ENCODE measurements at places on chromosomes 16 and 17. TPM values are rescaled to one million over a fixed set of nuclear protein-coding genes. Genes with fewer than 3 reads are reported as not detected.

DNA sequence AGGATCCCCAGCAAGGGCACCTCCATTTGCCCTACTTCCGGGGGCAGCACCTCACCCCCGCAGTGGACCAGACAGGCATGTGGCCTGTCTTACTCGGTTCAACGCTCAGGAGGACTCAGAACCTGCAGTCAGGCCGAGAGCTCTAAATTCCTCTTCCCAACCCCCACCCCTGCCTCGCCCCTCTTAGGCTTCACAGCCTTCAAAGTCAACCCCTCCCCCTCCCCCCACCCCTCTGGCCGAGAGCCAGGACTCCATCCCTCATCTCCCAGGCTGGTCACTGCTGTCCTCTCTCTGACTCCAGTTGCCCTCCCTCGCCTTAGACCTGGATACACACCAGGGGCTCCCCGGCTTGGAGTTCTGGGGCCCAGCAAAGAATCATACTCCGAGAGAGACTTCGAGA is 8.1 kb upstream of the HS3ST6 start:
- no peak for DNase-seq
- no peak overlapping the region for H3K4me3 ChIP-seq
- peaks cover under 1% of the 10 kb centered on the region for H3K4me1 ChIP-seq
- peaks cover 2% of the 10 kb centered on the region for H3K36me3 ChIP-seq

GRCh38 chr16:311725-312124 is 28.8 kb downstream of the PDIA2 start:
- peaks cover 3% of the 10 kb centered on the region for H3K4me1 ChIP-seq
- no peak for DNase-seq
- no peak overlapping the region for H3K4me3 ChIP-seq
- peak overlapping the region; percentile 61 for H3K27ac ChIP-seq
- H3K36me3 ChIP-seq, result peaks cover 16% of the 10 kb centered on the region
- peaks cover 3% of the 10 kb centered on the region for H3K27me3 ChIP-seq

GRCh38 chr16:3587547-3588110 is 10.4 kb upstream of the NLRC3 start:
- peaks cover 30% of the 10 kb centered on the region for H3K36me3 ChIP-seq
- DNase-seq, result no peak
- no peak overlapping the region for H3K27ac ChIP-seq
- H3K27me3 ChIP-seq, result peaks cover 16% of the 10 kb centered on the region

GRCh38 chr17:5583426-5584382 is 605 bp downstream of the NLRP1 start:
- no peak overlapping the region for H3K27ac ChIP-seq
- H3K4me3 ChIP-seq, result no peak overlapping the region
- H3K36me3 ChIP-seq, result no peaks in the 10 kb centered on the region
- no peak for DNase-seq
- peaks cover 5% of the 10 kb centered on the region for H3K27me3 ChIP-seq

GRCh38 chr17:16507918-16508533 is 16.0 kb upstream of the LRRC75A start:
- H3K4me1 ChIP-seq, result peaks cover 9% of the 10 kb centered on the region
- H3K27ac ChIP-seq, result no peak overlapping the region
- no peak overlapping the region for H3K4me3 ChIP-seq

DNA sequence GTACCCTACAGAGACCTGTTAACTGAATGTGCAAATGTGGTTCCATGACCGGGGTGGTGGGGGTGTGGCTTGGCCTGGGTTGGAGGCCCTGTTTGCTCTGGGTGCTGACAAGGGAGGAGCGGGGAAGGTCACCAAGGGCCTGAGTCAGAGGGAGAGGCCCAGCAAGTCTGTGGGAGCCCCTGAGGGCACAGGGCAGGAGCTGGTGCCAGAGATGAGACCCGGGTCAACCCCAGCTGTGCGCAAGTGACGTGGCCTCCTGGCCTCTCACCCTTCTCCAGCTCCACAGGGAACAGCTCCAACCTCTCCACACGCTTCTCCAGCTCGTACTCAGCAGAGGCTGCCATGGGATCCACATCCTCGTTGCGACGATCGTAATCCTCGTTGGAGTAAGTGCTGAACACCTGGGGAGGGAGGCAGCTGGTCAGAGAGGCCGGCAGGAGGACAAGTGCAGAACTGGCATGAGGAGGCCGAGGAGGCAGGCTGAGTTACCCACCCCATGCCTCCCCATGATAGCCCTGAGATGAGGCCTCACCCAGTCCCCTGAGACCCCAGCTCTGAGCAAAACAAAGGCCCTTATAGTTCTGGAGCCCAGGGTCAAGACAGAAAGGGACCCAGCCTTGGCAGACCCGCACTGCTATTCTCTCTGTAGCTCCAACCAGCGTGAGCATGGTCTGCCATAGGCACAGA is 5.5 kb downstream of the PPP1R9B start:
- peak overlapping the region; percentile 84 for H3K4me3 ChIP-seq
- H3K36me3 ChIP-seq, result peaks cover 45% of the 10 kb centered on the region
- peaks cover 26% of the 10 kb centered on the region for H3K27me3 ChIP-seq
- H3K27ac ChIP-seq, result no peak overlapping the region
- DNase-seq, result no peak
- peaks cover 79% of the 10 kb centered on the region for H3K4me1 ChIP-seq

CAVIN1 gene
- total RNA-seq, result 334 TPM

GRCh38 chr17:72419866-72420774 is 299.3 kb downstream of the SOX9 start:
- H3K4me1 ChIP-seq, result no peaks in the 10 kb centered on the region
- no peak overlapping the region for H3K4me3 ChIP-seq
- no peak for DNase-seq
- peaks cover 4% of the 10 kb centered on the region for H3K27me3 ChIP-seq

- peaks cover 20% of the 10 kb centered on the region for H3K4me1 ChIP-seq
- peak overlapping the region; percentile 74 for H3K27ac ChIP-seq
- H3K27me3 ChIP-seq, result peaks cover 8% of the 10 kb centered on the region
- H3K4me3 ChIP-seq, result no peak overlapping the region
Observed at GRCh38 chr17:78154903-78155811, 9.0 kb downstream of the C17orf99 start.

GRCh38 chr17:79482727-79483521 is 127.9 kb downstream of the RBFOX3 start:
- no peak for DNase-seq
- H3K4me3 ChIP-seq, result no peak overlapping the region
- H3K36me3 ChIP-seq, result peaks cover 7% of the 10 kb centered on the region
- H3K27me3 ChIP-seq, result peaks cover 4% of the 10 kb centered on the region
- no peak overlapping the region for H3K27ac ChIP-seq
- peaks cover 4% of the 10 kb centered on the region for H3K4me1 ChIP-seq

CDR2L gene
- total RNA-seq, result 33.2 TPM

GRCh38 chr17:39325528-39326240 is 75.7 kb downstream of the FBXL20 start:
- H3K27me3 ChIP-seq, result peaks cover 2% of the 10 kb centered on the region
- no peaks in the 10 kb centered on the region for H3K36me3 ChIP-seq
- DNase-seq, result no peak
- H3K4me1 ChIP-seq, result peaks cover 2% of the 10 kb centered on the region

MAF gene
- total RNA-seq, result 31.4 TPM

MYO1C gene
- 117 TPM for total RNA-seq

DNA sequence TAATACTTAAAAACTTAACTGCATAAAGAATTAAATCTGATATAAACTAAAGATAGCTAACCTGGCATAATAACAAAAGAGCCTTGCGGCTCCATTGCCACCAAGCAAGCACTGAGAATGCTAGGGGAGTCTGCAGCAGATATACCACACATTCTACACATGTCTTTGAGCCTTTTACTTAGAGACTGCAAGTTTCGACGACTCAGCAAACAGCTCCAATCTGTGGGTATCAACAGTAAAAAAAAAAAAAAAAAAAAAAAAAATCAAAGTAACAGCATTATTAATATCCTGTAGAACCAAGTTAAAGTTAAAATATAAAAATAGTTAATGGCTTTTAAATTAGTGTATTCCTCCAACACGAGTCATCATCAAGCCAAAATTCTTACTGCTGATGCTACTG is 27.8 kb upstream of the INTS2 start:
- H3K4me3 ChIP-seq, result no peak overlapping the region
- no peak overlapping the region for H3K27ac ChIP-seq

C16orf46 gene
- 0.18 TPM for total RNA-seq

- H3K4me1 ChIP-seq, result no peaks in the 10 kb centered on the region
- H3K27ac ChIP-seq, result no peak overlapping the region
- no peak overlapping the region for H3K4me3 ChIP-seq
- H3K27me3 ChIP-seq, result no peaks in the 10 kb centered on the region
- H3K36me3 ChIP-seq, result no peaks in the 10 kb centered on the region
Observed at GRCh38 chr16:35552763-35553162, 2093.4 kb downstream of the TP53TG3F start.

GRCh38 chr17:28726627-28727491 is 826 bp upstream of the TLCD1 start:
- peak; percentile 98 for DNase-seq
- peak overlapping the region; percentile 93 for H3K4me3 ChIP-seq
- no peak overlapping the region for H3K27ac ChIP-seq
- peaks cover 21% of the 10 kb centered on the region for H3K4me1 ChIP-seq

MPV17L gene
- 0.26 TPM for total RNA-seq

SLC13A5 gene
- 1.3 TPM for total RNA-seq

C17orf75 gene
- 19.0 TPM for total RNA-seq

GRCh38 chr17:49012769-49013255 is 15.6 kb downstream of the IGF2BP1 start:
- peak overlapping the region; percentile 84 for H3K27ac ChIP-seq
- peaks cover 10% of the 10 kb centered on the region for H3K36me3 ChIP-seq
- H3K27me3 ChIP-seq, result peaks cover 15% of the 10 kb centered on the region
- peak overlapping the region; percentile 79 for H3K4me3 ChIP-seq

DNA sequence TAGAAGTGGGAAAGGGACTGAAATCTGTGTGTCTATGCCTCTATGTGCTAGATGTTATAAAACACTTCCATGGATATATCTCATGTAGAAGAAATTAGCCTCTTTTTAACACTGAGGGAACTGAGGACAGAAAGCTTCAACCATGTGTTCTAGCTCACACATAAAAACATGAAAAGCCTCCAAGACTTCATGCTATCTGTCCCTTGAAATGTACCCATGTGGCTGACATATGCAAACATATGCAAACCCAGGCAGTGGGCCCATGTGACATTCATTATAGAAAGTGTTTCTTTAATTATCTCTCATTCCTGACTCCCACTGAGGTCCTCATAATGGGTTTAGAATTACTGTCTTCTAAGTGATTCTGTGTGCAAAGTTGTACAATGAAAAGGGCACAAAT is 134.7 kb upstream of the MAF start:
- H3K4me3 ChIP-seq, result no peak overlapping the region
- H3K27ac ChIP-seq, result no peak overlapping the region
- H3K4me1 ChIP-seq, result no peaks in the 10 kb centered on the region
- no peak for DNase-seq

DNA sequence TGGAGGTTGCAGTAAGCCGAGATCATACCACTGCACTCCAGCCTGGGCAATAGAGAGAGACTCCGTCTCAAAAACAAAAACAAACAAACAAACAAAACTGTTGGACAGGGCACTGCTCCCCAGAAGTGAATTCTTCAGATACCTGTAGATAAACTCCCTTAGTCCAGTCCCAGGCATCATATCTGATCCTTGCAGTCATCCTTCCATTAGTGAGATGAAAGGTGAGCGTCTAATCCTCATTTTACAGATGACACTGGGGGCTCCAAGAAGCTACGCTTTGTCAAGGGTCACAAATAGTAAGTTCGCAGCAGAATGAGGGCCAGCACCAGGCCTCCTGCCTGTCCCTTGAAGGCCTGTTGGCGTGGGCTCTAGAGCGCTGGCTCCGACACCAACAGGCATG is 102.0 kb downstream of the OR1D5 start:
- H3K4me1 ChIP-seq, result no peaks in the 10 kb centered on the region
- H3K27ac ChIP-seq, result no peak overlapping the region
- H3K4me3 ChIP-seq, result no peak overlapping the region
- no peak for DNase-seq
- H3K27me3 ChIP-seq, result peaks cover 6% of the 10 kb centered on the region
- no peaks in the 10 kb centered on the region for H3K36me3 ChIP-seq

DNA sequence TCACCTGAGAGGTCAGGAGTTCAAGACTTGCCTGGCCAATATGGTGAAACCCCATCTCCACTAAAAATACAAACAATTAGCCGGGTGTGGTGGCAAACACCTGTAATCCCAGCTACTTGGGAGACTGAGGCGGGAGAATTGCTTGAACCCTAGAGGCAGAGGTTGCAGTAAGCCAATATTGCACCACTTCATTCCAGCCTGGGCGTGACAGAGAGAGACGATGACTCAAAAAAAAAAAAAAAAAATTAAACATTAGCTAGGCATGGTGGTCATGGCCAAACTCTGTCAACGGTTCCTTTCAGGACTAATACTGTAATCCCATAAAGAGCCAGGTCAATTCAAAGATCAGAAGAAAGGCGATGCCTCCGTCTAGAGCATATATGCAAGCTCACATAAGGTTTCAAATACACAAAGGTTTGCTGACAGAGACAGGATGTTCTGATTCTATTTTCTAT is 2.4 kb downstream of the RNF157 start:
- no peak overlapping the region for H3K4me3 ChIP-seq
- peaks cover 8% of the 10 kb centered on the region for H3K27me3 ChIP-seq
- no peak for DNase-seq
- no peak overlapping the region for H3K27ac ChIP-seq
- no peaks in the 10 kb centered on the region for H3K36me3 ChIP-seq

DNA sequence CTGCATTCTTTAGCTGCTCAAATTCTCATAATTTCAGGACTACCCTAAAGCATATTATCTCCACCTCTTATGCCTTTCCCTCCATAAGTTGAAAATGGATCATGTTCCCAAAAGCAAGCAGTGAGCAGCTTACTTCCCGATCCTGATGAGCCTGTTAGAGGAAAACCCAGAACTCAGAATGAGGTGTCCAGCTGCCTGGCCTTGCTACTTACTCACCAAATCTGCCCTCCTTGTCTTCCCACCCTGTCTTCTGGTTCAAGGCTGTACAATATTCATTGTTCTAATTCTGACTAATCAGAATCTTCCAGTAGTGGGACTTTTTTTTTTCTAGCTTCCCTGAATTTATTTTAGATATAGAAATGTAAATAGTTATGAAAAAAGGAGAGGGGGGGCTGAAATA is 10.8 kb downstream of the LYRM1 start:
- peaks cover 7% of the 10 kb centered on the region for H3K36me3 ChIP-seq
- no peaks in the 10 kb centered on the region for H3K27me3 ChIP-seq
- no peak overlapping the region for H3K27ac ChIP-seq
- H3K4me1 ChIP-seq, result peaks cover 16% of the 10 kb centered on the region

DNA sequence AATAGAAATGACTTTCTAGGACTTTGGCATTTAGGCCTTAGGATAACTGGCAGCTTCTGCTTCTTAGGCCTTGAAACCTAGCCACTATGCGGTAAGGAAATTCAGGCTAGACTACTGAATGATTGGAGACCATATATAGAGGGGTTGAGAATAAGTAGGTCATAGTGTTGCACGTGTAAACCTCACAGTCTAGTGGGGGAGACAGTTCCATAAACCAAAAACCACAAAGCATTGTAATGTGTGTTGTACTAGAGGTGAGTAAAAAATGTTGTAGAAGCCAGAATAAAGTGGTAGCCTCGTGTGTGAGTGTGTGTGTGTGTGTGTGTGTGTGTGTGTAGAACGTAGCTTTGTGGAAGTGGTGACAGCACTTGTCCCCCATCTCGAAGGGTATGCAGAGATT is 188.5 kb downstream of the MAP2K6 start:
- H3K4me1 ChIP-seq, result peaks cover 47% of the 10 kb centered on the region
- DNase-seq, result no peak
- H3K36me3 ChIP-seq, result peaks cover 3% of the 10 kb centered on the region
- no peak overlapping the region for H3K27ac ChIP-seq
- no peaks in the 10 kb centered on the region for H3K27me3 ChIP-seq
- no peak overlapping the region for H3K4me3 ChIP-seq

All from endothelial cell (in vitro differentiated cells).